ENCODE measurements at places on chromosomes 2 and 18. TPM values are rescaled to one million over a fixed set of nuclear protein-coding genes. Genes with fewer than 3 reads are reported as not detected.

Gene EFEMP1
- 63.4 TPM for polyA plus RNA-seq

Gene TNFAIP6
- 9.8 TPM for polyA plus RNA-seq

Gene LOXL3
- polyA plus RNA-seq = 11.0 TPM

Gene GPR45
- polyA plus RNA-seq = not detected

Gene ALPI
- polyA plus RNA-seq = 2.7 TPM

Gene SKA1
- polyA plus RNA-seq = 4.0 TPM

Gene TUBA3E
- 32.0 TPM for polyA plus RNA-seq

Gene MALL
- 55.7 TPM for polyA plus RNA-seq

Gene CCDC102B
- polyA plus RNA-seq = 1.7 TPM

Gene POMC
- 5.6 TPM for polyA plus RNA-seq

Gene MTCL1
- 10.6 TPM for polyA plus RNA-seq

Gene ABHD1
- 1.1 TPM for polyA plus RNA-seq

Gene ABCB11
- polyA plus RNA-seq = 2.7 TPM

Gene DSG1
- 0.10 TPM for polyA plus RNA-seq

Gene TMEM169
- polyA plus RNA-seq = 0.91 TPM

Gene HDHD2
- polyA plus RNA-seq = 33.7 TPM

Gene AQP12A
- not detected for polyA plus RNA-seq

Gene MITD1
- polyA plus RNA-seq = 32.7 TPM

Gene ADCYAP1
- 0.40 TPM for polyA plus RNA-seq

Gene HMSD
- polyA plus RNA-seq = not detected

Gene ADAM23
- 2.7 TPM for polyA plus RNA-seq

Gene ASXL3
- polyA plus RNA-seq = 1.4 TPM

Gene DLX2
- 2.8 TPM for polyA plus RNA-seq

Gene AQP12B
- polyA plus RNA-seq = 0.38 TPM

Gene CHRND
- polyA plus RNA-seq = not detected

Gene STEAP3
- polyA plus RNA-seq = 7.1 TPM

Gene RNF152
- 2.0 TPM for polyA plus RNA-seq

Gene CRYBA2
- polyA plus RNA-seq = not detected

Gene MRPL19
- 54.3 TPM for polyA plus RNA-seq

Gene TMEM178A
- 6.6 TPM for polyA plus RNA-seq

Gene GNAL
- 4.4 TPM for polyA plus RNA-seq

Gene LCT
- polyA plus RNA-seq = 0.51 TPM

Gene ZNG1B
- polyA plus RNA-seq = 52.3 TPM

Gene MORN2
- polyA plus RNA-seq = 26.4 TPM

Gene HRH4
- not detected for polyA plus RNA-seq

Gene FAM228A
- polyA plus RNA-seq = 0.86 TPM

Gene C1QL2
- 12.9 TPM for polyA plus RNA-seq

Gene SLC25A52
- not detected for polyA plus RNA-seq

Gene VWA3B
- polyA plus RNA-seq = not detected

Gene CIB4
- not detected for polyA plus RNA-seq

Gene LBX2
- 5.2 TPM for polyA plus RNA-seq

Gene ZBTB7C
- 1.1 TPM for polyA plus RNA-seq

Gene GKN2
- polyA plus RNA-seq = not detected

Gene MC2R
- polyA plus RNA-seq = not detected

Gene ALPP
- polyA plus RNA-seq = 1.2 TPM

Gene GAL3ST2
- not detected for polyA plus RNA-seq

Gene LIMS4
- polyA plus RNA-seq = 0.31 TPM

Gene GREB1L
- 15.1 TPM for polyA plus RNA-seq

Gene CCDC93
- polyA plus RNA-seq = 13.2 TPM

Gene MFF
- 106 TPM for polyA plus RNA-seq

Gene SLC14A1
- 0.81 TPM for polyA plus RNA-seq

Gene FAM136A
- 63.6 TPM for polyA plus RNA-seq

Gene SLC19A3
- 15.5 TPM for polyA plus RNA-seq

Gene LRP1B
- 0.65 TPM for polyA plus RNA-seq

Gene LIPG
- polyA plus RNA-seq = 36.9 TPM

Gene DYNAP
- polyA plus RNA-seq = 0.79 TPM

All from hepatocyte (in vitro differentiated cells).